ENCODE measurements at places on chromosomes 1 and 21. TPM values are rescaled to one million over a fixed set of nuclear protein-coding genes. Genes with fewer than 3 reads are reported as not detected.

COL16A1 gene
- not detected for total RNA-seq

ARL8A gene
- 43.3 TPM for total RNA-seq

PLA2G2A gene
- not detected for total RNA-seq

APH1A gene
- 143 TPM for total RNA-seq

KCNQ4 gene
- total RNA-seq: 0.18 TPM

SPATA46 gene
- not detected for total RNA-seq

CLCA1 gene
- not detected for total RNA-seq

APOBEC4 gene
- total RNA-seq: not detected

GCSAML gene
- total RNA-seq: not detected

DSCAM gene
- not detected for total RNA-seq

DNA sequence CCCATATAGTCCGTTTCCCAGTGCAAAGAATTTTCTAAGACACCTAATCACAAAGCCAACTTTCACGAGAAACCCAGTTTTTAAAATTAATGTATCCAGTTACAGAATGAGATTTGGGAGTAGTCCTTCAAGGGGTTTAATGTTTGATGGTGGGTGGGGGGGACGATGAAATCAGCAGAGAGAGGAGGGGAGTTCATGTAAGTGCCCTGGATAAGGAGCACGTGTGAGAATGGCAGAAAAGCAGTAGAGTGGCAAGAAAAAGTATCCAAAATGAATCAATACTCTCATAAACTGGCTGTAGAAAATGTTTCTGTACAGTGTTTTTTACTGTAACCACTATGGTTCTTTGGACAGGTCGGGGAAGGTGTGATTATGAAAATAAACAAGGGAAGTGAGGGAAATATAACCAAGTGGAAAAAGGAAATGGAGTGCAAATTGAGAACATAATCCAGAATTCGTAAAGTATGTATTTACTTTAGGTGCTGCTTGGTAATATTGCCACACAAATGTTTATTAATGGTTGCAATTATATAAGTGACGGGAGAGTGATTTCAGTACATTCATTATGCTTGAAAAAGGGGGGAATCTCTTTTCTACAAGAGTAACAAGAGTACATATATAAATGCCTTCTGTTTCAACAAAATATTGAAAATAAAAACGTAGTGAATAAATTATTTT is 118.7 kb upstream of the RRP15 start:
- no peak overlapping the region for H3K4me3 ChIP-seq
- peaks cover 22% of the 10 kb centered on the region for H3K4me1 ChIP-seq
- H3K27me3 ChIP-seq: peaks cover 59% of the 10 kb centered on the region
- H3K36me3 ChIP-seq: peaks cover 11% of the 10 kb centered on the region
- no peak for DNase-seq

- H3K27ac ChIP-seq: no peak overlapping the region
- H3K36me3 ChIP-seq: no peaks in the 10 kb centered on the region
- peaks cover 5% of the 10 kb centered on the region for H3K27me3 ChIP-seq
- no peak for DNase-seq
- no peaks in the 10 kb centered on the region for H3K4me1 ChIP-seq
- H3K4me3 ChIP-seq: no peak overlapping the region
Measured at GRCh38 chr1:209364716-209365115, 218.8 kb upstream of the CAMK1G start.

GRCh38 chr21:46420241-46421190 is 38.2 kb upstream of the DIP2A start:
- no peak overlapping the region for H3K4me3 ChIP-seq
- peaks cover 42% of the 10 kb centered on the region for H3K36me3 ChIP-seq
- no peaks in the 10 kb centered on the region for H3K27me3 ChIP-seq
- DNase-seq: no peak

DNA sequence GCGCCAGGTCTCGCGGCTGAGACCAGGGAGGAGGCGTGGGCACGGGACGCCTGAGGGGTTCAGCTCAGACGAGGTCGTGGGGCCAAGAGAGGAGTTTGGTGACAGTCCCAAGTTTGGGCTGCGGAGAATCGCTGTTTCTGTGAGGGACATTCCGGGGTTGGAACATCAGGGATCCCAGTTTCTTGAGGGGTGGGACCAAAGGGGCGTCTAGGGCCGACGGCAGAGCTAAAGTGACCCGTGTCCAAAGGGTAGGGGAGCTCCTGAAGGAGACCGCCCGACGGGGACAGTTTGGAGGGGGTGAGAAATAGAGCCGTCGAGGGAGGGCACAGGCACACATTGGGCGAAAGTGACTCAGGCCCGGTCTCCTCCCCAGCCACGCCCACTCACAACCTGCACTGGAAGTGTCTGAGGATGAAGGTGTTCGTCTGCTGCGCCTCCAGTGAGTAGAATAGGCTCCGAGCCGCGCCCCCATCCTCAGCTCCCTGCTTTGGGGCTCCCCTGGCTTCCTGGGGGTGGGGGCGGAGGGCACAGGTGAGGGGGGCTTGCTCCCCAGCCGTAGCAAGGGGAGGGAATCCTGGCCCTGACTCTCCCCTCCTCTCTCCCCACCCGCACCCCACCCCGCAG is 7.0 kb downstream of the EFNA3 start:
- peaks cover 37% of the 10 kb centered on the region for H3K4me1 ChIP-seq
- H3K27ac ChIP-seq: peak overlapping the region; percentile 95
- peak; percentile 65 for DNase-seq
- H3K36me3 ChIP-seq: no peaks in the 10 kb centered on the region

GRCh38 chr1:37250371-37250770 is 216.1 kb upstream of the GRIK3 start:
- H3K27me3 ChIP-seq: peaks cover 44% of the 10 kb centered on the region
- no peaks in the 10 kb centered on the region for H3K4me1 ChIP-seq
- no peak overlapping the region for H3K27ac ChIP-seq
- H3K4me3 ChIP-seq: no peak overlapping the region

- H3K4me3 ChIP-seq: no peak overlapping the region
- no peaks in the 10 kb centered on the region for H3K4me1 ChIP-seq
- no peaks in the 10 kb centered on the region for H3K36me3 ChIP-seq
- H3K27me3 ChIP-seq: peaks cover 45% of the 10 kb centered on the region
- peak overlapping the region; percentile 70 for H3K27ac ChIP-seq
- DNase-seq: no peak
Measured at GRCh38 chr1:224631462-224632115, 15.5 kb downstream of the CNIH3 start.

DNA sequence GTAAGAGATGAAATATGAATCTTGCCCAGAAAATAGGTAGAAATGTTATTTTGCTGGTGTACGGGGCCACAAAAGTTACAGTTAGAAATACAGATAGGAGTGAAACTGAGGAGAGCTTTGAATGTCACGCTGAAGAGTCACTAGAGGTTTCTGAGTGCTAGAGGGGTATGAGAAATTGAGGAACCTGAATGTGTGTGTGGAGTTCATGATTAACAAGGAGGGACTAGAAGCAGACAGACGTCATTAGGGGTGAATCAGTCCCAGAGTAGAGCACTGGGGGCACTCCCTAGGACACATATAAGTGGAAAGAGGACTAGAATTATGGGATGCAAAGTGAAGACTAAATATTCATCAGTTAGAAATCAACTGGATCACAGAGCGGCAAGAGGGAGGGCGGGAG is 188.9 kb upstream of the MAP1LC3C start:
- H3K27me3 ChIP-seq: peaks cover 6% of the 10 kb centered on the region
- no peaks in the 10 kb centered on the region for H3K36me3 ChIP-seq
- DNase-seq: no peak
- no peak overlapping the region for H3K4me3 ChIP-seq
- H3K4me1 ChIP-seq: no peaks in the 10 kb centered on the region

GRCh38 chr1:77631751-77632150 is 50.7 kb downstream of the ZZZ3 start:
- no peak overlapping the region for H3K4me3 ChIP-seq
- DNase-seq: no peak
- no peak overlapping the region for H3K27ac ChIP-seq
- peaks cover 14% of the 10 kb centered on the region for H3K4me1 ChIP-seq

- peak overlapping the region; percentile 48 for H3K27ac ChIP-seq
- peaks cover 6% of the 10 kb centered on the region for H3K4me1 ChIP-seq
- H3K27me3 ChIP-seq: no peaks in the 10 kb centered on the region
- no peak overlapping the region for H3K4me3 ChIP-seq
Measured at GRCh38 chr1:113835686-113836290, 23.5 kb upstream of the RSBN1 start.

GRCh38 chr21:44943686-44944550 is 4.1 kb downstream of the SLX9 start:
- H3K36me3 ChIP-seq: peaks cover 2% of the 10 kb centered on the region
- H3K27ac ChIP-seq: no peak overlapping the region
- DNase-seq: no peak
- no peak overlapping the region for H3K4me3 ChIP-seq
- no peaks in the 10 kb centered on the region for H3K27me3 ChIP-seq
- peaks cover 49% of the 10 kb centered on the region for H3K4me1 ChIP-seq

DNA sequence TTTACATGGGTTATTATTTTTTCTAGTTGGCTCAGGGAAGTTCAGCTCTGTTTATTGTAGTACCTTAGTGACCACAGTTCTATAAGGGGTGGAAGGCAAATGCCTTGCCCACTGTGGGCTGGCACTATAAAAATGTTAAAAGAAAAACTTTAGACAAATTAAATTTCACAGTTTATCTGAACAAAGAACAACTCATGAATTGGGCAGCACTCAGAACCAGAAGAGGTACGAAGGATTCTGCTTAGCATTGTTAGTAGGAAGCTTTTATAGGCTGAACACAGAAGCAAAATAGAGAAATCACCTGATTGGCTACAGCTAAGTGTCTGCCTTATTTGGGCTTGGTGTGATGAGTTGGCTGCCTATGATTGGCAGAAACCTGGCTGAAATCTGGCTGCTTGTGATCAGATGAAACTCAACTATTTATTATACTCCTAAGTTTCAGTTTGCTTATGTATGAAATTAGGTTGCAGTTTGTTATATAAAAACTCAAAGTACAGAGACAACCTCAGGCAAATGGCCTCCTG is 35.8 kb upstream of the SLC35D1 start:
- H3K27ac ChIP-seq: no peak overlapping the region
- no peaks in the 10 kb centered on the region for H3K27me3 ChIP-seq
- no peaks in the 10 kb centered on the region for H3K4me1 ChIP-seq
- no peak overlapping the region for H3K4me3 ChIP-seq
- H3K36me3 ChIP-seq: peaks cover 10% of the 10 kb centered on the region

- H3K27me3 ChIP-seq: peaks cover 13% of the 10 kb centered on the region
- no peak overlapping the region for H3K4me3 ChIP-seq
- DNase-seq: no peak
- no peaks in the 10 kb centered on the region for H3K4me1 ChIP-seq
- no peak overlapping the region for H3K27ac ChIP-seq
Measured at GRCh38 chr1:147377263-147378246, 135.1 kb downstream of the CHD1L start.

- H3K4me1 ChIP-seq: peaks cover 20% of the 10 kb centered on the region
- no peak overlapping the region for H3K27ac ChIP-seq
- H3K36me3 ChIP-seq: peaks cover 95% of the 10 kb centered on the region
- no peaks in the 10 kb centered on the region for H3K27me3 ChIP-seq
- H3K4me3 ChIP-seq: no peak overlapping the region
Measured at GRCh38 chr1:160238408-160238807, 23.9 kb downstream of the DCAF8 start.

DNA sequence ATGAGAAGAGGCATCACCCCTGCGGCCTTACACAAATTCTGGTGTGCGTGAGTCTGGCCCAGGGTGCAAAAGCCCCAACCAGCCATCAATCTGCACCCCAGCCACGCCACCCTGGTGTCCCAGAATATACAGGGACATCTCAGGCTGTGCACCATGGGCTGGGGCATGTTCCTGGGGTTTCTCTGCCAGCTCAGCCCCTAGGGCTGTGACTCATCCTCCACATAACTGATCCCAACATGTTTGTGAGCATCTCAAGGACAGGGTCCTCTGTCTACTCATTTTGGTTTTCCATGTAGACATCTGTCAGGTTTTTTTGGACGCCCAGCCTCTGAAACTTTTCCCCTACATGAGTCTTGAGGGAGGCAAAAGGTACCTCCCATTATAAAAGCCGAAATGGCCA is 511 bp downstream of the ZNF683 start:
- peak overlapping the region; percentile 88 for H3K27ac ChIP-seq
- peak overlapping the region; percentile 61 for H3K4me3 ChIP-seq
- no peaks in the 10 kb centered on the region for H3K27me3 ChIP-seq
- no peaks in the 10 kb centered on the region for H3K36me3 ChIP-seq
- DNase-seq: no peak

- peaks cover 29% of the 10 kb centered on the region for H3K27me3 ChIP-seq
- DNase-seq: no peak
- H3K36me3 ChIP-seq: no peaks in the 10 kb centered on the region
- H3K4me1 ChIP-seq: peaks cover 10% of the 10 kb centered on the region
- no peak overlapping the region for H3K4me3 ChIP-seq
Measured at GRCh38 chr1:147771226-147772125, 11.1 kb upstream of the GJA5 start.

- H3K4me1 ChIP-seq: peaks cover 13% of the 10 kb centered on the region
- no peaks in the 10 kb centered on the region for H3K36me3 ChIP-seq
- H3K4me3 ChIP-seq: no peak overlapping the region
- DNase-seq: no peak
Measured at GRCh38 chr1:244239261-244239770, 188.2 kb downstream of the ZBTB18 start.

GRCh38 chr21:18951271-18952038 is 547.9 kb upstream of the TMPRSS15 start:
- H3K4me1 ChIP-seq: no peaks in the 10 kb centered on the region
- no peaks in the 10 kb centered on the region for H3K36me3 ChIP-seq
- DNase-seq: no peak
- no peak overlapping the region for H3K27ac ChIP-seq

DNA sequence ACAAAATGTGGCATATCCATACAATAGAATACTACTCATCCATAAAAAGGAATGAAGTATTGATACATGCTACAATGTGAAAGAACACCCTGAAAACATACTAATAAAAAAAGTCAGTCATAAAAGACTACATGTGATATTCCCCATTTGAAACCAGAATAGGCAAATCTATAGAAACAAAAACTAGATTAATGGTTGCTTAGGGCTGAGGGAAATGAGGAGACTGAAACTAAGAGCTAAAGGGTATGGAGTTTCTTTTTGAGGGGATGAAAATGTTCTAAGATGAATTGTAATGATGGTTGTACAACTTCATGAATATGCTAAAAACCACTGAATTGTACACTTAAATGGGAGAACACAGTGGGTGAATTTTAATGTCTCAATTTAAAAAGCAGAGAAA is 50.9 kb downstream of the ACBD6 start:
- no peak overlapping the region for H3K4me3 ChIP-seq
- no peak for DNase-seq
- H3K36me3 ChIP-seq: peaks cover 39% of the 10 kb centered on the region
- H3K27me3 ChIP-seq: no peaks in the 10 kb centered on the region

DNA sequence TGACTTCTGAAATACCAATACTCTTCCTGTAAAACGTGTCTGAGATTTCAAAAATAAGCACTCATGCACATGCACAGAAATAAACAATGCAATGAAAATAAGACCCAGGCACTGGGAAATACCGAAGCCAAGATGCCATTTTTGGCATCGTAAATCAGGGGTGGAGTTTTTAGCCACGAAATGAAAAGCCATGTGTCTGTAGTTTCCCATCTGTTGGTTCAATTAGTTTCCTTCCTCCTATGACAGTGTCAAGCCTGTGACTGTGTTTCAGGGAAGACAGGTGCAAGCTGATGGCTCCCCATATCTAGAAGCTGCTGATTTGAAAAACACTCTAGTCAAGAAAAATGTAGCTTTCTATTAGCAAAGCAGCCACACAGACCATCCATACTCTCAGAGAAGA is 480.4 kb upstream of the CAMK1G start:
- no peak overlapping the region for H3K4me3 ChIP-seq
- DNase-seq: no peak
- H3K27ac ChIP-seq: no peak overlapping the region

GRCh38 chr1:30749691-30750583 is 7.6 kb downstream of the LAPTM5 start:
- H3K27ac ChIP-seq: peak overlapping the region; percentile 99
- H3K27me3 ChIP-seq: no peaks in the 10 kb centered on the region
- peak; percentile 73 for DNase-seq
- H3K4me3 ChIP-seq: peak overlapping the region; percentile 100
- peaks cover 99% of the 10 kb centered on the region for H3K4me1 ChIP-seq
- H3K36me3 ChIP-seq: no peaks in the 10 kb centered on the region

GRCh38 chr1:192167911-192168700 is 9.8 kb downstream of the RGS18 start:
- H3K27ac ChIP-seq: no peak overlapping the region
- peaks cover 5% of the 10 kb centered on the region for H3K36me3 ChIP-seq
- H3K4me1 ChIP-seq: no peaks in the 10 kb centered on the region

Data from naive thymus-derived CD8-positive, alpha-beta T cell (primary cell).